ENCODE measurements at places on chromosomes 12 and 14.

- peak; percentile 21 for DNase-seq
Measured at GRCh38 chr12:118219772-118220171, 83.8 kb downstream of the PEBP1 start.

- DNase-seq: no peak
Measured at GRCh38 chr12:46133751-46134150, 135.1 kb downstream of the SLC38A1 start.

DNA sequence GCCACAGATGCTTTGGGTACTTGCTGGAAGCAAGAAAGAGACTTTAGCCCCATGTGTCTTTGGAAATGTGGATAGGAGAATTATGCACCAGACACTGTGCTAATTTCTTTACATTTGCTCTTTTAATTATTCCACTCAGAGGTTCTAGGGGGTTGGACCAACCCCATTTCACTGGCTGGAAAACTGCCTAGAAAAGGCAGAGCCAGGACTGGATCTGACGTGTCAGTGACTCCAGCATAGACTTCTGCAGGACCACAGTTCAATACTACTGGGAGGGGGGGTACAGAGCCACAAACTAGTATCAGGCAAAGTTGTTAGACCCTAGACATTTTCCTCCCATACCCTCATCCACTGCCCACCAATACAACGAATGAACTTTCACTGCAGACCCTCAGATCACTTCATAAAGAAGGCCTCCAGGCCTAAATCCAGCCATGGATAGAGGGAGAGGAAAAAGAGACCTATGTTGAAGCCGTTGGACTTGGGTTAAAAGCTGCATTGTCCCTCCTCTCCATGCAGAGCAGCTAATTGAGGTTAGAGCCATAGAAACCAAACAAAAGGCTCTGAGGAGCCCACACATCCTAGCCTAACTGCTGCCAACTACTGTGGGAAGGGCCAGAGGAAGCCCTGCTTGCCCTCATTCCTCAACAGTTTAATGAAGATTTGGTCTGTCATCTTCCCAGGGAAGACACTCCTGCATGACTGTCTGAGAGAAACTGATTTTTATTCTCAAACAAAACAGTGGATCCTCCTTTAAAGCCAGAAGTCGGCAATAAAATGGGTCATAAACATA, 68.7 kb downstream of the STON2 start:
- DNase-seq: no peak

- no peak for DNase-seq
Measured at GRCh38 chr14:104176611-104177010, 38.2 kb downstream of the KIF26A start.

DNA sequence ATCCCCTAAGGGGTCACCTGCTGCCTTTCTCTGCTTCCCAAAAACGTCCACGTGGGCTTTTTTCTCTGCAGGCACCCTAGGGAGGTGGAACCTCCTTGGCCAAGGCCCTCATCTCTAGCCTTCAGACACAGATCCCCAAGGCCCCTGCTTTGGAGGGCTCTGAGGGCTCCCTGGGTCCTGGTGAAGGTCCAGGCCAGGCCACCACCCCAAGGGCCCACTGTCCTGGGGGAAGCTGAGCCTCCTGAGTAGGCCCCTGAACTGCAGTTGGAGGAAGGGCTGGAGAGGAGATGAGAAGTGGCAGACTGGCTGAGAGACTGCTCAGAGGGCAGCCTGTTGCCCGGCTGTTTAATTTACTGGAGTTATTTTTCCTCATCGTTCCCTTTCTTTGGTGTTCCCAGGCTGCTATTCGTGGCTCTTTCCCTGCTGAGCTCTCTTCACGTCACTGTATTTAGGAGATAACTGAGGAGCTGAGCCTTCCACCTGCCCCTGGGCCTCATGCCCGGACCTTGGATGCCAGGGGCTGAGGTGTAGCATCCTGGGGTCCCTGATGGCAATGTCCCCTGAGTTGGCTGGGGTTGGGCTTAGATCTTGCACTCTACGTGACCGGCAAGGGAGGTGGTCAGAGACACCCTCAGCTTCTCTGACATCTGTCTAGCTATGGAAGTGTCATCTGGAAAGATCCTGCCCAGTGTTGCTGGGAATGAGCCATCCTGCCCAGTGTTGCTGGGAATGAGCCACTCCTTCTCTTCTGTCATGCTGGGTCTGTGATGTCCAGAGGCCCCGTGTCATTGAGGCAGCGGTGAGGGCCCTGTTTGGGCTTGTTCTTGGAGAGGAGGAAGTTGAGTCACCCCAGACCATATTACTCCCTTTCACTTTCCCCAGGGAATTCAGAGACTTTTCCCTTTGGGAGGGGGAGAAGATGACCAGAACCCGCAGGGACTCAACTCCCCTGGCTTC, 139.8 kb downstream of the TSPAN9 start:
- DNase-seq: peak; percentile 31

DNA sequence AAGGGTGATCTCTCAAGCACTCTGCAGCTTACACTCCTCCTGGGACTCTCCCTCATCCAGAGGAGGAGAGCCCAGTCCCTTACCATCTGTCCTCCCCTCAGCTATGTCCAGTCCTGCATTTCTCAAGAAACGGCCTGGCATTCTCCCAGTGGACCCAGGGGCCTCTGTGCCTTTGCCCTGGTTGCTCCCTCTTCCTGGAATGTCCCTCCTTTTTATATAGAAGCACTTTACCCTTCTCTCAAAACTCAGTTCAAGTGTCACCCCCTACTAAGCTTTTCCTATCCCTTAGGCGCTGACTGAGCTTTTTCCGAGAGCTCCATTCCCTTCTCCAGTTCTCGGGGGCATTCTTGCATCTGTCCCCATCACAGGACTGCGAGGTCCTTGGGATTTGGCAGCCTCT, 8.9 kb upstream of the GLRX5 start:
- DNase-seq: no peak

DNA sequence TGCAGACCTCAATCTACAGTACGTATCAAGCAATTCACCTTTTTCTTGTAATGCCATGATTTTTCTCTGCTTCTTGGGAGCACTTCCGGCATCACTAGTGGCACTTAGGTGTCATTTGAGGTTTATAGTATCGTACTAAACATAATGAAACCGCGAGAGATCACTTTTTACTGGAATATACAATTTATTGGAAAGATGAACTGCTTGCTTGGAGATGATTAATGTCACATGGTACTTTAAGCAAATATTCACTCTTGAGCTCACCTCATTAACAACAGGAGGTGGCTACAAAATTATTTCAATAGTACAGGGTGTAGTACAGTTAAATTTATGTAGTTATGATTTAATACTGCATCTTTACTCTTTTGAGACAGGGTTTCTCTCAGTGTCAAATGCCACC, 11.5 kb downstream of the FUT8 start:
- DNase-seq: no peak

- DNase-seq: no peak
Measured at GRCh38 chr14:30108975-30109700, 181.5 kb upstream of the PRKD1 start.

DNA sequence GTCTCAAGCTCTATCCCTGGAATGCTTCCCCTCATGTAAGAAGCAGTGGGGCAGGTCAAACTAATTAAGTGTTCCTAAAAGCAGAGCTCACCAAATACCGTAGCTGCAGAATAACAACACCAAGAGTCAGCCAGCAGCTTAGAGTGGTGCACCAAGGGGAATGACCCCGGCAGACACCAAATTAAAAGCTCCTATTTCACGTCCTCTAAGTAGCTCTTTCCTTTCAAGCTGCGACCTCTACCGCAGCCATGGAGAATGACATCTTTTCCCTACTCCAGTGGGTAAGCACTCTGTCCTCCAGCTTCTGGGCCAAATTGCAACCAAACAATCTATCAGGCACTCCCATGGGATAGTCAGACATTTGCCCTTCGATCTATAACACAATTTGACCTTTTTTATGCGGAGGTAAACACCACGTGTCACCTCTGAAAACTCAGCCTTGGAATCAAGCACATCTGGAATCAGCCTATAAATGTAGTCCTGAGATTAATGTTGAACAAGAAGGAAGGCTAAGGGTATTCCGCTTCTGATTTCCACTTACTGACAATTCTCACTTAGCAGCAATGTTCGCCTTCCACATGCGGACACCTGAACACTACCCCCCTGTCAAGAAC, 67.6 kb upstream of the CDKN3 start:
- DNase-seq: peak; percentile 33

- DNase-seq: no peak
Measured at GRCh38 chr14:106436310-106436905, 910.0 kb downstream of the TMEM121 start.

- no peak for DNase-seq
Measured at GRCh38 chr14:91244501-91244901, at the start of gene GPR68. TSS of gene GPR68 (minus strand) at chr14:91244704. CDS start at chr14:91235050, 9,654 bp downstream.

DNA sequence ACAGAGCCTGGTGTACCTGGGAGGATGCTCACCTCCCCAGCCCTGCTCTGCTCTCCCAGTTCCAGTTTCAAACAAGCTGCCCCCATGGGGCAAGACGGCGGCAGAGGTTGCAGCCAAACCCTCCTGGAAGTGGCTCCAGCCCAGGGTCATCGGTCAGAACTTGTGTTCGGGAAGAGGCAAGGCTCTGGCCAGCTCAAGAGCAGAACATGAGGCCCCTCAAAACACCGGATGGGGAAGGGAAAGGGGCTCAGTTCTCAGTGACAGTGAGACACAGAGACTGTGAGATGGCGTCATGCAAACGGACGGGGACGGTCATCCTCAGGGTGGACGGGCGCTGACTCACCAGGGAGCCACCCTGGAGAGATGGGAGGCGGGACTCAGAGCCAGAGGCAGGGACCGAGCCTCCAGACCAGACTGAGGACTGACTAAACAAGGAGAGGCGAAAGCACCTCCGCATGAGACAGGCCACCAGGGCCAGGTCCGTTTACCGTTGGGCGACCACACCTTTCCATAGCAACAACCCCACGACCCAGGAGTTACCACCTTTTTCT, 63.9 kb upstream of the GALNT9 start:
- peak; percentile 93 for DNase-seq

- no peak for DNase-seq
Measured at GRCh38 chr12:67358781-67359338, 89.7 kb downstream of the CAND1 start.

DNA sequence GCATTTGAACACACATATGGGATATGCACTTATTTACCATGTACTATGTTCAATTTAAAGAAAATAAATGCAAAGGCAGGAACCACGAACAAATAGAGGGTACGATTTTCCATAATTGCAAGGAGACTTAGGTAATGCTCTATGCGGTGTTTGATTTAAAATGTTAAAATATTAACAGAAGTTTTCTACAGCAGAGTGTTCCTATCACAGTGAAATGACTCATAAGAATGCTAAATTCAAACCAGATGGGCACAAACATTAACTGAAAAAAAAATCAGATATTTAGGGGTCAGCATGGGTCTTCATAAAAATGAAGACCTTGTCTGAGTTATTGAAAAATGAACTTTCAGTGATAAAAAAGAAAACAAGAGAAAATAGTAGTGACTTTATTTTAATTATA, 65.4 kb downstream of the LLPH start:
- DNase-seq: no peak

DNA sequence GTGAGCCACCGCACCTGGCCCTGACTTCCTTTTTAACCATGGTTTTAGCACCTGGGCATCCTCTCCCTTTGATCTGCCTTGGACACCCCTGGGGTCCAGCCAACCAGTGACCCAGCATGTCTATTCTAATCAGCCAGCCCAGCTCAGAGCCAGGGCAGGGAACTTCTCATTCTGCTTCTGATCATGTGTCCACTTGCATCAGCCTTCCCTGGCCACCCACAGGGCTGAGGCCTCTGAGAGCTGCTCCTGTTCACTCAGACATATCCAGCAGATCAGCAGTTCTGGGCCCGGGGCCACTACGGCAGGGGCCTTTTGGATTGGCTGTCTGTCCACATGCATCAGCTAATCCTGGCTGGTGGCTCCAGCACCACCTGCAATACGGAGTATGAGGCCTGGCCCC, 117.9 kb upstream of the MAP1LC3B2 start:
- DNase-seq: no peak

DNA sequence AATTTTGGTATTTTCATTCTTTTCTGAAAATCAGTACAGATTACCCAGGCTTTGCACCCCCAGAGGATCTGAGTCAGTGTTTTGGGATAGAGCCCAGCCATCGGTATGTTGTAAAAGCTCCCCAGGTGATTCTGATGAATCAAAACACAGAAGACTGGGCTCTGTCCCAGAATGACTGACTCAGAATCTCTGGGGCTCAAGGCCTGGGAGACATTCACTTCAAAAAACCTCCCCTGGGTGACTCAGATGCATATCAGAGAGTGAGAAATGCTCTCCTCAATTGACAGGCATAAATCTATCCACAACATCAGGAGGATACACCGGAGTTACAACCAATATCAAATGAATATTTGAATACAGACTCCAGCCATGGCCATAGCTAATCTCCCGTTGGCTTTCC, 32.6 kb downstream of the SLC35F4 start:
- peak; percentile 70 for DNase-seq

- peak; percentile 82 for DNase-seq
Measured at GRCh38 chr12:53659011-53659551, 16.8 kb downstream of the ATP5MC2 start.

DNA sequence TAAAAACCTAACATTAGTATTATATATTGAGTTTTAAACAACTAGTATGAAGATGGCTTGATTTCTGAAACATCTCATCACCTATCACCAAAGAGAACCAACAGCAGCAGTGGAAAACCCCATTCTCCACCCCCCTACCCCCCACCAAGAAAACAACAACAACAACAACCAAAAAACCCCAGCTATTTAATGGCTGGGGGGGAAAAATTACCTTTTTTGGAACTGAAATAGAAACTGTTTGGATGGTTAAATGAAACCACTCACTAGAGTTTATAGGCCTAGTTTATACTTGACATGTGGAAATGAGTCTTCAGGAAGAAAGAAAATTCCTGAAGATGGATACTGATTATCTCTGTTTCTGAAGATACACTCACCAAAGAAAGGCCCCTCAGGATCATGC, 30.3 kb downstream of the PPP2R5E start:
- DNase-seq: no peak

All from Caki2 (cell line).